SK-N-MC (cell line): ENCODE measurements at places on chromosomes 16 and 17.

- DNase-seq: no peak
These were observed 84.1 kb upstream of the CDH13 start for GRCh38 chr16:82542714-82543113.

- no peak for DNase-seq
These were observed 199.5 kb downstream of the SNX29 start for GRCh38 chr16:12176051-12176450.

- DNase-seq: no peak
These were observed 1.3 kb upstream of the RAB11FIP3 start for GRCh38 chr16:424033-424622.

DNA sequence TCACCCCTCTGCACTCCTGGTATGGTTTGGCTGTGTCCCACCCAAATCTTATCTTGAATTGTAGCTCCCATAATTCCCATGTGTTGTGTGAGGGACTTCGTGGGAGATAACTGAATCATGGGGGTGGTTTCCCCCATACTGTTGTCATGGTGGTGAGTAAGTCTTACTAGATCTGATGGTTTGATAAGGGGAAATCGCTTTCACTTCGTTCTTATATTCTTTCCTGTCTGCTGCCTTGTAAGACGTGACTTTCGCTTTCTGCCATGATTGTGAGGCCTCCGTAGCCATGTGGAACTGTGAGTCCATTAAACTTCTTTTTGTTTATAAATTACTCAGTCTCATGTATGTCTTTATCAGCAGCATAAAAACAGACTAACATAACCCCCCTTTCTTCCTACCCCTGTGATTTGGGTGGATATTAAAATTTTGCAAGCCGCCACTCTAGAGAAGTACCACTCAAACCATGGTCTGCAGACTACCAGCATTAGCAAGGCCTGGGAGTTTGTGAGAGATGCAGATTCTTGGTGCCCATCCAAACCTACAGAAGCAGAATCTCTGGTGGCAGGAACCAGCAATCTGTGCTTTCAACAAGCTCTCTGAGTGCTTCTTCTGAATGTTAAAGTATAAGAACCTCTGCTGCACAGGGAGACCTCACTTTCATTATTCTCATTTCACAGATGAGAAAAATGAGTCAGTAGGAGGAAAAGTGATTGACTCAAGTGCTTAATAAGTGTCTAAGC is 999.5 kb upstream of the EEF2KMT start:
- no peak for DNase-seq

DNA sequence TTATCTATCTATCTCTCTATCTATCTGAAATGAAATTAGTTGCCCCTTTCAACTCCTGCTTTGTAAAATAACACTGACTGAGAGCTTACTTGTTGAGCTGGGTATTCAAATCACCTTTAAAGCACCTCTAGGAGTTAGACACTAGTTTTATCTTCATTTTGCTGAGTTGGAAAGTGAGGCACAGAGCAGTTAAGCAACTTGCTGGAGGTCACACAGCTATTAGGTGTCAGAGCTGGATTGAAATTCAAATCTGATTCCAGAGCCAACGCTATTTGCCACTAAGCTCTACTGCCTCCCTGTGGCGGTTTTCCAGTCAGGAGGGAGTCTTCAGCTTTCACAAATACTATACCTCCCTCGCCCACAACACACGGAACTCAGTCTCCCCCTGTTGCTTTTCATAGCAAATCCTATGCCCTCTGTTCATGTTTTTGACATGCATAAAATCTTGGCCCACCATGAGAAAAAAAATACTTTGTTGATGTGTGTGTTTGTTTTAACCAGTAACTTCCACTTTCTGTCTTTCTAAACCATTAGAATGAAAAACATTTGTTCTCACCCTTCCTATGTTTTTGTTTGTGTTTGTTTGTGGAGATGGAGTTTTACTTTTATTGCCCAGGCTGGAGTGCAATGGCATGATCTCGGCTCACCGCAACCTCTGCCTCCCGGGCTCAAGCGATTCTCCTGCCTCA is 74.8 kb upstream of the SMURF2 start:
- DNase-seq: no peak

- no peak for DNase-seq
These were observed 33.4 kb upstream of the MMD start for GRCh38 chr17:55454906-55455474.

DNA sequence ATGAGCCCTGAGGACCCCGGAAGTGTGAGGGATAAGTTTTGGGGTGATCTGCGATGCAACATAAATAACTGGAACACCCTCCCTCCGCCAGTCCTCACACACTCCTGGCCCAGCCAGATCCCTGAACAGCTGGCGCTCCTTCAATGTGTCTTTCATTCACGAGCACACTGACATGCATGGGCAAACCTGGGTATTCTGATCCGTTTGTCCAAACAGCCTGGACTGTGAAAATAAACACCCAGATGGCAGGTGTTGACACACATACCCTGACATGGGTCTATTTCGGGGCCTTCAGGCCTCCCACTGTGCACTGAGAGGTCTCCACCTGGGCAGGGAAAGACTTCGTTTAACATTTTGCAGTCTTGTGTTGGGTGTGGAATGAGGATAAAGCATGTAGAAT is 3.0 kb upstream of the CPNE2 start:
- DNase-seq: no peak

DNA sequence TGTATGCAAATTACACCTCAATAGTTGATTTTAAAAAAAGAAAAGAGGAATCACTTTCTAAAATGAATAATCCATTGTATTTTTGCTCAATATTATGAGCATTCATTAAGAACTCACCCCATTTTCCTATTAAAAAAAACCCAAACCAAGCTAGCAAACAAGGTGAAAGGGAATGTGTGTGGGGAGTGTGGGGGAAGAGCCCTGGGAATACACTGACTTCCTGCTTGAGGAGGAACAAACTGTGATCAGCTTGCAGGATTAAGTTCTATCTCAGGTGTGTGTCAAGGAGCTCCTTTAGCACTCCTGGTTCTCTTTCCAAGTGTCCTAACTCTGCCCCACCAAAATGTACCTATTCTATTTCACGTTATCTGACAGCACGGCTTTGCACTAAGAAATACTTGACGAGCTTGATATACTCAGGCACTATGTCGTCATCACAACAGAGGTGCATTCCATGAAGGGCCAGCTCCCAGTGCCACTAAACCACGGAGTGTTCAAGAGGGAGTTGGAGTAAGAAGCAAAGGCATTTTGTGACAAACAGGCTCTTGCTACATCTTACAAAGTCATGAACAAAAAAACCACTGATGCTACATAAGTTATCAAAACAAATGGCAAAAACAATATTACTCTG is 73.2 kb downstream of the MYH10 start:
- DNase-seq: no peak

DNA sequence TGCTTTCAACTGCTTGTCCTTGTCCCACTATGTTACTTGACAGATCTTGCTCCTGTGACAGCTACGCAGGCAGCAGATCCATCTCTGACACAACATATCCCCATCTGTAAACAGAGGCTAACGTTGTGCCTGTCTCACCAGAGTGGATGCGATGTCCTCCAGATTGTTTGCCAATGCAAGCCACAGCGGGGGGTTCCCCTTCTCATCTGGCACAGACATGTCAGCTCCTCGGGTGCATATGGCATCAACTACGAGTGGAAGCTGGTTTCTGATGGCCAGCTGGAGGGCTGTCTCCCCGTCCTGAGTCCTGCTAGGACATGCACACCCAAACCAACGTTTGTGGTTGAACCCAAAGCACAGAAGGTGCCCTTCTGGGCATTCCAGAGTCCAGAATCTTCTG is 39.0 kb downstream of the CYB5D2 start:
- no peak for DNase-seq

DNA sequence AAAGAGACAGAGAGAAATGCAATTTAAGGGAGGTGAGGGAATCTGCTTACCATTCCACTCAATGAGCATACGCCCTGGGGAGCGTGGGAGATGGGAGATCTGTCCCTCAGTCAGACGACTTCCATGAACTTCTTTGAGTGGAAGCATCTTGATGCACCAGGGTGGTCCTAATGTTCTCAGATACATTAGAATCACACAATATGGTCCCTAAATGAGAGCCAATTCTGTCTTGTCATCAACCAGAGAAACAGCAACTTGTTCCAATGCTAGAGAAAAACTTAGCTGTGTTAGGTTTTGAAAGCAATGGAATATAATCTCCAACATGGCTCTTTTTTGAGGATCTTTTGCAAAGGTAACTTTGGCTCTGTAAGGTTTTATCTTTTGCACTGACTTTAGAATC is 44.1 kb downstream of the GPR139 start:
- DNase-seq: no peak

DNA sequence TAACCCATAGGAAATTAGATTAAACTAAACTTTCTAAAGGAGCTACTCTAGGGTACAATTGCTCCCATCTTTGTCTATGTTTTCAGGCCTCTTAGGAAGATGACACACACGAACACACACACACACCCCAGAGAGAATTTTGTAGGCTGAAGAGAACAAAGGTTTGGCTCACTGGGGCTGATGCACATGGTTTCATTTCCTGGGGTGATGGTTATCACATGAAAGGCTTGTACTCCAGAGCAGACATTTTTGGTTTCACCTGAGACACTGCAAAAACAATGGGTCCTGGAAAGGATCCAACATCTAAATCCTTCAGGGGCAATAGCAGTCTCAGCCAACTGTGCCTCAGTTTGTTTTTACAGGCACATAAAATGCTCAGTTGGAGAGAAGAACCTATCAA is 62.8 kb downstream of the GRB7 start:
- no peak for DNase-seq

DNA sequence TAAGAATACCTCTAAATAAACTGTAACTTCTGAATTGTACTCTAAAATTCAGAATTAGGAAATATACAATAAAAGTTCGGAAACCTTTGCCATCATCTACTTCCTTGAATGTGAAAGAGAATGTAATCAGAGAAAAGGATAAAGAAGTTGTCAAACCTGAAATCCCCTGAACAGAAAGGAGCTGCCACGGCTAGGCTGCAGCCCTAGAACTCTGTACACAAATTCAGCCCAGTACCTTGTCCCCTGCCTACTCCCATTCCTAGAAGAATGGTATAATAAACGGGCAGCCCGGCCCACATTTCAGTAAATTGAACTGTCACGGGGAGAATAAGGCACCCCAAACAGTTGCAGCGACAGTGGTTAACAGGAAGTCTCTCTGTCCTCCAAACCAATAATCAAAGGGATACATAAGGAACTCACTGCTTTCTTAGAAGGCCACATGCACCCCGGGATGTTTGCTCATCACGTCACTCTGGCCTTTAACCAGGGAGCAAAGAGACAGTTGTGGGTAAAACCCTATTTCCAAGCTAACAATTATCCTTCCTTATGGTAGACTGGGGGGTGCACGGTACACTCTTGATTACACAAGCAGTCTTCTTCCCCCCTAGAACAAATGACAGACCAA is 24.3 kb upstream of the RFFL start:
- DNase-seq: no peak

- peak; percentile 93 for DNase-seq
These were observed 99.9 kb upstream of the CORO6 start for GRCh38 chr17:29722411-29723198.

DNA sequence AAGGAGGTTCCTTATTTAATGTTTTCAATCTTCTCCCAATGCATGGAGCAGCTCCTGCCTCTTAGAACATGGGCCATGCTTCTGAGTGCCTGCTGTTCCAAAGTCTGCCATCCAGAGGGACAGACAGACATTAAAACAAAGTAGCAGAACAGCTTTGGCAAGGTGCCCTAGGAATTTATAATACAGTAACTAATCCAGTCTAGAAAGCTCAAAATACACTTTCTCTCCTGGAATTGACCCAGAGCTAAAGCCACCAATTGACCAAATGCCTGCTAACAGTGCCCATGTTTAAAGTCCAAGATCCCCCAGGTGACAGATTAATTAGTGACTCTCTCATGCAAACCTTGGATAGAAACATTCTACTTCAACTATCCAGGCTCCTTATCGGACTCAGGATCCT is 11.1 kb upstream of the CHRNE start:
- no peak for DNase-seq

- DNase-seq: no peak
These were observed 15.3 kb downstream of the SGSH start for GRCh38 chr17:80204626-80205468.

- DNase-seq: no peak
These were observed 98.3 kb downstream of the PITPNC1 start for GRCh38 chr17:67475161-67475937.

- no peak for DNase-seq
These were observed 93.2 kb downstream of the LITAF start for GRCh38 chr16:11493531-11493929.

GRCh38 chr17:34527908-34528470 is 51.4 kb upstream of the TMEM132E start:
- no peak for DNase-seq

- DNase-seq: no peak
These were observed 35.3 kb upstream of the RAI1 start for GRCh38 chr17:17645961-17646360.

- no peak for DNase-seq
These were observed 20.2 kb downstream of the CBFA2T3 start for GRCh38 chr16:88956546-88957432.

- DNase-seq: peak; percentile 52
These were observed 35.3 kb downstream of the NPLOC4 start for GRCh38 chr17:81601525-81602120.

DNA sequence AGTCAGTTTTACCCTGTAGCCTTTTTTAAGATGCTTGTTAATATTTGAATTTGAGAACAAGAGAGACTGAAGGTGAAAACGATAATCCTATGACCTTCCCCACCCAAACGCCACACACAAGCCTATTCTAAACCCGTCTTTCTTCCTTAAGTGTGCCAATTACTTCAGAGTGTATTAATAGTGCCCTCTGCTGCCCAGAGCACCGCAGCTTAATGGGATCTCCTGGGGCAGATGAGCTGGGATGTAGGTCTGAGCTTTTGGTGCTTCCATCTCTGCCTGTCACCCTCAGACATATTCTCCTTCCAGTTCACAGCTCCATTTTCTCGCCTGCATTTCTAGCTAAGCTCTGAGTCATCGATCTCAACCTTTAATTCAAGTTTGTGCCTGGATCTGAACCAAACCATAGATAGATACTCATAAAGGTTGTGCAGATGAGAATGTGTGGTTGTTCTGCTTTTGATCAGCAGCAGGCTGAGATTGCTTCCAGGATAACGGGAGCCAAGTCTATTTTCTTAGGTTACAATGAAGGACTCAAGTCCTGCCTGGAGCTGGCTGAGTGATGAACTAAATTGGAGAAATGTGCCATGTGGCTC is 46.4 kb upstream of the CDH13 start:
- DNase-seq: no peak

DNA sequence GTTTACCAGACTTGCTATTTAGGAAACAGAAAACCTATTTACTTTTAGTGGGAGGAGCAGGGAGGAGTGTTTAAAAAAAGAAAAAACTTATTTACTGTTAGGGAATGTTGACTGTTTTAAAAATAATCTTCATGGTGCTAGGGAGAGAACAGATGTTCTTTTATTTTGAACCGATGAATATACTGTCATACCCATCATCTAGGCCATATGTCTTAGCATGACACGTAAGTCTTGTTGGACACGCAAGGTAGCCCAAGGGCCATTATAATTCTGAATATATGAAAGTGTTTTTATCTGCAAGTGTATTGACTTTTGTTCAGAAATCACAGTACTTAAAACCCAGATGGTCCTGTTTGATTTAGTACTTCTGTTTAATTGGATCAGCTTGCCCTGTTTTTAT is 11.6 kb downstream of the WIPF2 start:
- no peak for DNase-seq
